NCI-H2081 (cell line): ENCODE measurements at places on chromosomes 4 and X.

DNA sequence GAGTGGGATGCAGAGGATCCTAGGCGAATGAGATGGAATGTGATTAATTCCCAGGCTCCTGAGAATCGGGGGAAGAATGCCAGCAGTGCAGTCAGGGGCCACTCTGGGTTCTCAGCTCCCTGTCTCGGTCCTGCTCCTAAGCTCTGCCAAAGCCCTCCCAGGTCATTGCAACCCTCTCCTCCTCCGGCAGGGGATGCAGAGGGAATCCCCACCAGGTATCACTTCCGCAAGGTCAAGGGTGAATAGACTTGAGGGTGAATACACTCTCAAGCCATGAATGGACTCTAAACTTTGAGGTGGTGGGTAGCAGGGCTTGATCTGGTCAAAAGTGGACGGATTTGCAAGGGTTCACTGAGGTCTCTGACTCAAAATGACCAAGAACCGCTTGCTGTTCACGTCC lies 139.3 kb upstream of the MXRA5 start:
- no peak for DNase-seq

DNA sequence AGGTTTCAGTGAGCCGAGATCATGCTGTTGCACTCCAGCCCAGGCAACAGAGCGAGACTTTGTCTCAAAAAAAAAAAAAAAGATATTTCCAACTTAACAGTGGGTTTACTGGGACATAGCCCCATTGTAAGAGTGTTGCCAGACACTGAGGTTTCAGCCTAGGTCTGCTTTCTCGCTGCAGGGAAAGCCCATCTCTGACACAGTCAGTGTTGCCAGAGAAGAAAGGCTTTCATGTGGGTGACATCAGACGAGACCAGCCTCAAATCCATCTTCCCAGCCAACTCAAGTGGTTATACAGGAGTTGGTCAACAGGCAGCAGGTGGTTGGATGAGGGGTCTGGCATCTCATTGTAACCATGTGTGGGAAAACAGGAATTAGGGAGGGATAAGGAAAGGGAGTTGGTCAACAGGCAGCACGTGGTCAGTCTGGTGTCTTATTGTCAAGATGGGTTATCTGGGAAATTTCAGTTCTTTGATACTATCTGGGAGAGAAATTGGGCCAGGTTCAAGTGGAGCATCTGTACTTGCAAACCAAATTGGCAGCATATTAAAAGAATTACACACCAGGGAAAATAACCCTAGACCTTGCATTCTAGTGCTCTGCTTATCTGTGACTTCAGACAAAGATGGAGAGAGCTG lies 41.1 kb downstream of the NELFA start:
- no peak for DNase-seq

DNA sequence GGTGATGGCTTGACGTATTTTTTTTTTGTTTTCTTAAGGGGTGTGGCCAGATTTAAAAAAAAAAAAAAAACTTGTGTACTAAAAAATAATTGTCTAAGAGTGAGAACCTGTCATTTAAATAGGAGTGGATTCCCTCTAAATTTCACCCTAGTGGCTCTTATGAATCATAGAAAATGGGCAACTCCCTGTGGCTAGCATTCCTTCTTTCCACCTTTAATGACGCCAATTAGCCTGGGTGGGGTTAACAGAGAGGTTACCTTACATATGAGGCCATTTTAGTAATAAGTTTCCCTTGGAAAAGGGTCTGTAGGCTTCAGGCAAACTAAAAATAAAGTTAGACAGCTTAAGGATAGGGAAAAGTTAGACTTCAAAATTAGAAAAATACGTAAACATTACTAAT lies 223.5 kb upstream of the FAM241A start:
- DNase-seq, result no peak

GRCh38 chr4:6595897-6596537 lies 21.0 kb downstream of the MAN2B2 start:
- DNase-seq, result no peak

- no peak for DNase-seq
These were observed 493 bp downstream of the TCEAL5 start for GRCh38 chrX:103275947-103276567.

- no peak for DNase-seq
These were observed 70.3 kb upstream of the UCP1 start for GRCh38 chr4:140639066-140639465.

DNA sequence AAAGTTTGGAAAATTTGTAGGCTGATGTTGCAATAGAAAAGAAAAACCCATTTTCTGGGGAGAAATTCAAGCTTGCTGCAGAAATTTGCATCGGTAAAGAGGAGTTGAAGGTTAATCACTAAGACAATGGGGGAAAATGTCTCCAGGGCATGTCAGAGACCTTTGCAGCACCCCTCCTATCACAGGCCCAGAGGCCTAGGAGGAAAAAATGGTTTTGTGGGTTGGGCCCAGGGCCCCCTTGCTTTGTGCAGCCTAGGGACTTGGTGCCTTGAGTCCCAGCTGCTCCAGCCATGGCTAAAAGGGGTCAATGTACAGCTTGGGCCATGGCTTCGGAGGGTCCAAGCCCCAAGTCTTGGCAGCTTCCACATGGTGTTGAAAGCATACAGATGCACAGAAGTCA lies 17.8 kb downstream of the TMSB15A start:
- DNase-seq, result no peak

DNA sequence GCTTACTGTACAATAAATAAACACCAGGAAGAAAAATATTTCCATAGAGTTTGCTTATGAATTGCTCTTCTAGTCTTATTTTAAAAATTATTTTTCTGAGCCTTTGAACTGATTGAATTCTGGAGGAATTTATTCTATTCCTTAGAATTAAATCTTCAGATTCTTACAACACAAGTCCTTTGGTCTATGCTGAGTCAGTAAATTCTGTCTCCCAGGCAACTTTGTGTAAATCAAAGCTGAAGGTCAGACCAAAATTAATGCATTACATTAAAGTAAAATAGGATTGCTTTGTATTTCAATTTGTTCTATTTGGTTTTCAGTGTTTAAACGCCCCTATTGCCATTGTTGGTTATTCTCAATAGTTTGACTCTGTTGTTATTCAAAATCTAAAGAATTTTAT lies 26.8 kb upstream of the STPG2 start:
- DNase-seq, result no peak

DNA sequence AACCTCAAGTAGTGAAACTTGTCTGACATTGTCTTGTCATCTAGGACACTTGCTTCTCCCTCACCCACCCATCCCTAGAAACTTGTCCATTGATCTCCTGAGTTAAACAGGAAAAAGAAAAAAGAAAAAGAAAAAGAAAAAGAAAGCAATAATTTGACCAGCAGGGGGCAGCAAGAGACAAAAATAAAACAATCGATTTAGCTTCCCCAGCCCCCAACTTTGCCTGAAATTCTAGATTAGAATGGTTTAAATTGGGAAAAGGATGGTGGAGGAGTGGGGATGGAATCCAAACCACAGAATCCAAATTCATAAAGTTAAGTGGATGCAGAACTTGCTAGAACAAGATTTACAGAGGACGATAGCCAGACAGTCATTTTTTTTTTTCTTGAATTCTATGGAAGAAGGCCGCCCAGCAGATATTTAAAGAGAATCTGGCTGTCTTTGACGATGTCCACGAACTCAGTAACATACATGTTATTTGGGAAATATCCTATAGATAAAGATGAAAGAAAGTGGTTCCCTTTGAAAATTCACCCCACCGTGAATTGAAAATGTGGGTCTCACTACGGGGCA lies 282.9 kb downstream of the USP46 start:
- DNase-seq, result peak; percentile 51

GRCh38 chr4:141814499-141814898 lies 178.1 kb downstream of the IL15 start:
- no peak for DNase-seq

GRCh38 chrX:1442016-1442665 lies 10.6 kb downstream of the ASMTL start:
- DNase-seq, result no peak

GRCh38 chrX:23118890-23119527 lies 119.2 kb downstream of the DDX53 start:
- DNase-seq, result no peak

- no peak for DNase-seq
These were observed 609.5 kb upstream of the FAT1 start for GRCh38 chr4:187333151-187333550.

DNA sequence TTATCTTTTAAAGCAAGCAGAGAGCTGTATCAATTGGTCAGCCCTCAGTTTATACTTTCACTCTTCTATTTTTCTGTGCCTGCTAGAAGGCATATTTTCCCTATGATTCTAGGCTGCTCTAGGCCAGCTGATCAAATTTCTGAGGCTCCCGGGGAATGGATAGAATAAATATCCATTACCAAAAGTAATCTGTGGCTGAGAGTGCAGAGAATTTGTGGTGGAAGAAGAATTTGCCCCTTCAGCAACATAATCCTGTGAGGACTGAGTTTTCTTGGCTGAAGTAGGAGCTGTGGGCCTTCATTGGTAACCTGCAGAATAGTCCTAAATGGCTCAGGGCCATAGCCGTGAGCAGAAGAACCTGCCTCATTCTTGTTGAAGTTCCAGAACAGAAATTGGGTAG lies 314.6 kb upstream of the CASK start:
- no peak for DNase-seq
